ENCODE measurements at places on chromosomes 7 and 10.

DNA sequence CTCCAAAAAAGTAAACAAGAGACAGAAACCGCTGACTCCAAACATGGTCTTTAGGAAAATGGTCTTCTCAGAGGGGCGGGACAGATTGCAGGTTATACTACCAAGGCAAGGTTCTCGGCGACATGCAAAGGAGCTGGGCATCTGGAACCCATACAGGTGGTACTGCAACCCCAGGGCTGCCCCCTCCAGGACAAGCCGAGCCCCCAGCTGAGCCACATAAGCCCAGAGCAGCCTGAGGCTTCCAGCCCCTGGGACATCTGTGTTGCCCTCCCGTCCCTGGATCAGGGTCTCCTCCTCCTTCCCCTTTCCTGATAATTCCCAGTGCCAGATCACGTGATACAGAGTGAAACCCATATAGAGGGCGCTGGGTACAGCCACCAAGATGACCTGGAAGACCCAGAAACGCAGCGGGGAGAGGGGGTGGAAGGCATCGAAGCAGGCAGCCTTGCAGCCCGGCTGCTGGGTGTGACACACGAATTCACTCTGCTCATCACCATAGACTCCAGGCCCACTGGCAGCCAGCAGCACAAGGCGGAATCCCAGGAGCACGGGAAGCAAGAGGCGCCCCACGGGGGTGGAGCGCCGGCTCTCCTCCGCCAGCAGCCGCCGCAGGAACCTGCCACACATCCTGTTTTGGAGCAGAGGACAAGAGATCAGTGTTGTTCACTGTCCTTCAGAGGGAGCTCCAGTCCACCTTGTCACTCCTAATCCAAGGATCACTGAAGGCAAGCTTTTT, at the start of gene GJC3:
Gene GJC3 (minus strand): TSS at position 627 of the 736 bp plus-strand sequence. CDS start 0 bp downstream, at position 627.
- DNase-seq, result peak; percentile 75

- no peak for DNase-seq
Measured at GRCh38 chr7:137980308-137980707, 21.6 kb downstream of the CREB3L2 start.

DNA sequence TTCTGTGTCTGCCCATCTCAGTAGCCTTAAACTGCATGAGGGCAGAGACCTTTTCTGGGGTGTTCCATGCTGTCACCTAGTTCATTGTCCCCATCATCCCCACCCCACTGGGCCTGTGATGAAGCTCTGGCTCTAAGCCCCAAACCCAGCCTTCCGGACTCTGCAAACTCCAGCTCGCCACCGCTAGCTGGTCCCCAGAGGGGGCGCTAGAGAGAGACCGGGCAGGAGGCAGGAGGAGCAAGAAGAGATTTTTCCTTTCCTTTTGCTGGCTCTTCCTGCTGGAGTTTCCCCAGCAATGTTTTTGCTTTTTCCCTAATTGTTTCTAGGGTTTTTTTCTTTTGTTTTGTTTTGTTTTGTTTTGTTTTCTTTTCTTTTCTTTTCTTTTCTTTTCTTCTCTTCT, 234.4 kb downstream of the TEX36 start:
- DNase-seq, result peak; percentile 36

DNA sequence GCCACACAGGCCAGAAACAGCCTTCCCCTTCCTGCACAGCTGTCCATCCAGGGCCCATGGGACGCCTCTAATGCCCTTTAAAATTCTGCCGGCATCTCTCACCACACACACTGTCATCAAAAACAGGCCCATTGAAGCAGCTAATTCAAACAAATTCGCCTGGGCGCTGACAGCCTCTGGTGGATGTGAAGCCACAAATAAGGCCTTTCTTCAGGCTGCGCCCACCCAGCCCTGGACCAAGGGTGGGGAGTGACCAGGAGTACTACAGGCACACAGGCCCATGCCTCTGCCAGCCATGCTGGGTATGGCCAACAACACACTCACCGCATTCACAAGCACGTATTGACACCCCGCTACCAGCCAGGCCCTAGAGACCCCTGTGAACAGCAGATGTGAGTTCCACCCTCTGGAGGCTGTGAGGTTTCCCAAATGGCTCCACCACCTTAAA, 54.6 kb downstream of the SLIT1 start:
- no peak for DNase-seq

DNA sequence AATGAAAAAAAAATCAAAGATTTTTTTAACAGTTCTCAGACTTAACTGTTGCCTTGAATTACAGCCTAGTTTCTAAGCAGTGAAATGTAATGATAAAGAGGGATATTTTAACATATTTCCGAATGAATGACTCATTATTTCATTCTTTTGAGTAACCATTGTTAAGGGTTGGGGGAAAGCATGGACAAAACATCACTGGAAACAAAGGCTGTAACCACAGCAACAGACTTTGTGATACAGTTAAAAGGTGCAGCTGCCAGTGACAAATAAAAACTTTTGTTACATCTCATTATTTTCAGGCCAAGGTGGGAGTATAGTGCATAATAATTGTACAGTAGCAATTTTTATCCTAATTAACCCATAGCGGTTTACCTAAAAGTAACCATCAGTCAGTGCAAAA, 172.6 kb downstream of the LRRTM3 start:
- DNase-seq, result no peak

DNA sequence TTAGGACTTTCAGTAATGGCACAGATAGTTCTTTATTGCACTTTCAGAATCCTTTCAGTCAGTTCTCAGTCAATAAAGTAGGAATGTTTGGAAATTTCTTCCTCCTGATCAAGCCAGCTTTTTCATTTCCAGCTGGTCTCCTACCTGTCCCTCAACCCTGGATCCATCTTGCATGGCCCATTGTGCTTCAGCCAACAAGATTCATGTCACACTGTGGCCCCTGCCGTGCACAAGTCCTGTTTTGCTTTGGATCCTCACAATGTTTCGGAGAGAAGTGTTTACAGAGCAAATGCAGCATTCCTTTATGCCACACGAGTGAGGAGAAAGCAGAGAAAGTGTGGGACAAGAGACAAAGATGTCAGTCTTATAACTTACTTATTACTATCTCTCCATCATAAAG, 1694.7 kb upstream of the LRRTM3 start:
- no peak for DNase-seq

All from hepatocyte (in vitro differentiated cells).